ENCODE measurements at places on chromosomes 3 and 15. TPM values are rescaled to one million over a fixed set of nuclear protein-coding genes. Genes with fewer than 3 reads are reported as not detected.

Gene RYK
- total RNA-seq, result 33.7 TPM

Gene ZPLD1
- total RNA-seq, result not detected

Gene EBLN2
- total RNA-seq, result 3.2 TPM

Gene ALCAM
- total RNA-seq, result 21.4 TPM

Gene SLC12A1
- not detected for total RNA-seq

Gene CCR3
- not detected for total RNA-seq

Gene SYNPR
- 0.15 TPM for total RNA-seq

Gene ROBO2
- 0.28 TPM for total RNA-seq

Gene TRPM1
- not detected for total RNA-seq

GRCh38 chr3:157871838-157872460 lies 234.3 kb downstream of the SHOX2 start:
- no peak for DNase-seq

DNA sequence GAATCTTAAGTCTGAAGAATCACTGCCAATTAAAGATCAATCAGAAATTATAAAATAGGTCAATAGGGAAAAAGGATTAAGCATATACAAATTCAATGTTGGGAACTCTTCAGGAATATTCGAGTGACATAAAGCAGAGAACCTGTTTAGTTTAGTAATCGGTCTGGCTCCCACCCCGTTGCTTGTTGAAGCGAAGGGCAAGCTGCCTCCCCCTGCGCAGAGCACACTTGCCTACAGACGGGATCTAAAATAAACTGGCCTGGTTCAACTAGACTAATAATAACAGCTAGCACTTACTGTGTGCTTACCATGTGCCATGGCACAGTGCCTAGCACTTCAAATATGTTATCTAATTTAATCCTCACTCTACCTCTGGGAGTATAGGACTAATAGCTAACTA lies 8.6 kb downstream of the SEMA6D start:
- no peak for DNase-seq

DNA sequence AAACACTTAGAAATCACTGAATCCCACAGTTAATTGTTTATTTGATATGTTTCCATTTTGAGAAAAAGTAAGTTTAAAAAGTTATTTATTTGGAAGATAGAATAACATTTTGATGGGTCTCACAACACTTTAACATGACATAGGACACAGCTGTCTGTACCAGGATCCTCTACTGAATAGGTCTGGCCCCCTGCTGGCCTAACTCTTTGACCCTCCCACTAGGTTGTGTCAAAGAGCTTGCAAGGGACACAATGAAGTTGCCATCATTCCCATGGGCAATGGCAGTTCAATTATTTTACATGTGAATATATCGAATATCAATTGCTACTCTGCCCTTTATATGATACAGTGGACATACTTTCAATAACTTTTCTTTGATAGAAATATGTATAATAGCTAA lies 138.9 kb downstream of the EPHA3 start:
- no peak for DNase-seq

DNA sequence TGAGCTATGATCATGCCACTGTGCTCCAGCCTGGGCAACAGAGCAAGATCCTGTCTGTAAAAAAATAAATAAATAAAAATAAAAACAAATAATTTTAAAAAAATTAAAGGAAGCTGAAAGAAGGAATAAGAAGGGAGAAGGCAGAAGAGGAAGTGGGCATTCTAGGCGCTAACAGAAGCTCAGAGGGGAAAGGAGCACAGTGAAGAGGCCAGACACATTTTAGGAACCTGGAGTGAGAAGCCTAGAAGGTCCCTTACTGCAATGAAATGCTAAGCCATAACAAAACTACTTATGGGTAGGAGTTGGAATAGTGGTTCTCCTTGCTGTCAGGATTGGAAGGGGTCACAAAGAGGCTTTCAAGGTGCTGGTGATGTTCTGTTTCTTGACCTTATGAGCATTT lies 64.0 kb downstream of the ITGB5 start:
- DNase-seq, result no peak

DNA sequence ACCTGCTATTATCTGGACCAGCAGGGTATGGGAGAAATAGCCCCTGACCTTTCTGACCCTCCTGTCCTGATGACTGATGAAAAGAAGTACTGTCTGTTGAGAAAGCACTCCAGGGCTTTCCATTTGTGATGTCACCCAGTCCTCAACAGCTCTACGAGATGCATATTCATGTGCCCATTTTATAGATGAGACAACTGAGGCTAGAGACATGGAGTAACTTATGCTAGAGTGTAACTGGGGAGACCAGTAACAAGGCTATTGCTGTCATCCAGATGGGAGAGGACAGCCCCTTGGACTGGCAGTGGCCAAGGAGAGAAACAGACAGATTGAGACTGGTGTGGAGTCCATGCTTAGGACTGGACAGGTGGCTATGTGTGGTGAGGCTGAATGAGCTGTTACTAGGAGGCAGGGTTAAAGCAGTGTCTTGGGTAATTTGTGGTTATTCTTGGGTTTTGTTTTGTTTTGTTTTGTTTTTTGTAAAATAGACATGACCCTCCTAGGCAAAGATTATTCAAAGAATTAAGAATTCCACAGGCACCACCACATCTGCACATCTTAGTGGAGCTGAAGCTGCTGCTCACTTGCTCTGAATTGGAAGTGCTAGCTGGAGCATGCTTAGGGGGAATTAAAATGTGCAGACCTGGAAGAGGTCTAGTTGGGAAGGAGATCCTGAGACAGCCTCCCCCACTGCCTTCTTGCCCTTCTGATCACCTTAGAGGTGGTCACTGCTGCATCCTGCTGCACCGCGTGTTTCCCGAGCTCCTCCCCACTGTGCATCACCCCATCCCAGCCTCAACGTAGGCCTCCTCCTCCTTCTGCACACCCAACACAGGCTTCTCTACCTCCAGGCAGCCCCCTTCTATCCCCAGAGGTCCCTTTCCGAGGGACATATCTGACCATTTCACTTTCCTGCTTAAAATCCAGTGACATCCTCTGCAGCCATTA lies 8.4 kb downstream of the HRH1 start:
- no peak for DNase-seq

DNA sequence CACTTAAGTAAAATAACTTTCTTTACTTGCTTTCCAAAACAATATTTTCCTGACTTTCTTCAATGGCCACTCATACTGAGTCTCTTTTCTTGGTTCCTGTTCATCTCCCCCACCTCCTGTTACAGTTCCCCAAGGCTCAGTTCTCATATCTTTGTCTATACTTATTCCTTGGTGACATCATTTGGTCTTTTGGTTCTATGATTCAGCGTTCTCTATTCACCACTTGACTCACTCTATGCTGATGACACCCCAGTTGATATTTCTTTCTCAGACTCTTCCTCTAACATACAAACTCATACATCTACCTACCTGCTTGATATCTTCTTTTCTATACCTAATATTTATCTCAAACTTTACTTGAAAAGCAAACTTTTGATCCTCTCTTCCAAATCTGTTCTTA lies 85.0 kb upstream of the P3H2 start:
- no peak for DNase-seq

GRCh38 chr3:196268284-196269163 lies 19.0 kb downstream of the PCYT1A start:
- no peak for DNase-seq

DNA sequence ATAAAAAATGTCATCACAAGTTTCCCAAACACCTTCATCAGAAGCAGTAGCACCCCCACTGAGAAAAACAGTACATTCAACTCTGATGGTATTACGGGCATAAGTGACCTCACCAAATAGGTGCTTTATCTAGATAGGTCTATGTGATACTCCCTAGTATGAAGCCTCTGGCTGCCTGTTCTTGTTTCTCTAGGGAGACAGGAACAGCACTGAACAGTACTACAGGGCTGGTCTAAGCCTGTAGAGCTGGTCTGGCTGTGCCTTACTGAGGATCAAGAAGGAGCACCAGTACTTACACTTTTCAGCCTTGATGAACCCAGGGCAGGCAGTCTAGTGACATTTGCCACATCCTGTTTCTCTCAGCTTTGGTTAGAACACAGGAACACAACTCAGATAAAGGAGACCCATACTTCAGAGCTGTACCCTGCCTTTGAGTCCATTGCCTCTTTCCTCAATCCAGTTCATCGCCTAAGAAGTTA lies 35.9 kb downstream of the OXNAD1 start:
- DNase-seq, result no peak

GRCh38 chr3:77242371-77242770 lies 202.5 kb downstream of the ROBO2 start:
- DNase-seq, result no peak

GRCh38 chr15:79629687-79630086 lies 197.6 kb downstream of the MINAR1 start:
- no peak for DNase-seq

GRCh38 chr3:185656321-185656840 lies 70.3 kb downstream of the SENP2 start:
- no peak for DNase-seq
